GDM1 (cell line): ENCODE measurements at places on chromosomes 5 and 9.
A peak's percentile ranks its signal among the peaks of the same experiment; 100 is the strongest.

DNA sequence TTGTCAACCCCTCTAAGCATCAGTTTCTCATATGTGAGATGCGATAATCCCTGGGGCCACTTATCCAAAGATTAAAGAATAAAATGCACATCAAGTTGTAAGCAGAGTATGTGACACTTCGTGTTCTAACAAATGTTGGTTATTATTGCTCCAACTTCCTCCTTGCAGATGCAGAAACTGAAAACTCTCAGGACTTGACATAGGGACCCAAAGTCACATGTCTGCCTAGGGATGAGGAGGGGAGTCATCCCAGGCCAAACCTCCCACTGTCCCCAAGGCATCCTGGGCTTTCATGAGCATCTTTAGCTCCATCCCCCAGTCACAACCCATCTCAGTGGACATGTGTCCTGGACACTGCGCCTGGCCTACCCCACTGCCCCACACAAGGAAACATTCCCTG lies 27.5 kb upstream of the SYK start:
- no peak for DNase-seq

DNA sequence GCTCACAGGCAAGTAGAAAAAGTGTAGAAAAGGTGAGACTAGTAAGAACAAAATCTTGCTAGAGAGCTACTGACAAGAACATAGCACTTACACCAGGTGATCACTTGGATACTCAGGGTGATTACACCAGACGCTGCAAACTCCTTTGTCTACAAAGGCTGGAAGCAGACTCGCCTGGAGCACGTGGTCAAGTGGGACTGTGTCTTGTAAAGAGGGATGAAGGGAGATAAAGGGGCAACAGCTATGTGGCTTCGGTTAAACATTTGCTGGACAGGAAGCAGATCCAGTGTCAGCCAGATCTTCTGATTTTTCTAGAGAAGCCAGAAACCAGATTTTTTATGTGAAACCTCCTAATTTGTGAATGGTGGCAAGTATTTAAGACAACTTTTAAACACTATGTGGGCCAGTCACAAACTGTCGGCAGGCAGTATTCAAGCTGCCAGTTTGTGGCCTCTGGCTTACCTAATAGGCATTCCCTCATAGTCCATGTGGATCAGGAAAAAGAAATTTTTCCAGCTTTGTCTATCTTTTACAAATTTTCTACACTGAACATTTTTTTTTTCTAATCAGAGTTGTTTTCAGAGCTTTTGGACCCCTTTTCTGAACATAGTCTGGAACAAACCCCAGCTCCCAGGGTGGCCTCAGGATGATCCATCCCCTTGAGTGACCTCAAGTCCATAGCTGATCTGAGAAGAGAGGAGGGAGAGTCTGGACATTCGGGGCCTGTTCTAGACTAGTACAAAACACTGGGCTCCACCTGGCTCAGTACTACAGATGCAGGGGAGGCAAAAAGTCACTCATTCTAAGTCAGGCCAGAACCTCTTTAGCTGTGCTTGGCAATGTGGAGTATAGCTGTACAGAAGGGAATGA lies 262.9 kb downstream of the ARRDC3 start:
- no peak for DNase-seq

- DNase-seq = no peak
Observed at GRCh38 chr5:138945421-138946240, 70.5 kb upstream of the LRRTM2 start.

DNA sequence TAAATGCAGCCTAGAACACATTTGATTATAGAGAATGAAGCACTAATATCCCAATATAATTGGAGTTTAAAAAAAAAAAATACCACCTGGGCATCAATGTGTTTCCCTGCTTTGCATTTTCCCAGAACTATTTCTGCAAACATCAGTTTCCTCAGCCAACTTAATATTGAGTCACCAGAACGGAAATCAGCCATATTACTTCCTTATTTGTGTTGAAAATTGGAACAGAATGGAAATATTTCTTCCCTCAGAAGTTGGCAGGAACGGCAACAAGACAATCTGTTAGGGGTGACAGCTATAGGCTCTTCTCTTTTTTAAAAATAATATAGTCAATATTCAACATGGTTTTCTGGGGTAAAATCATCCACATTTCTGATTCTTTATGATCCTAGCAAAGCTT lies 4.0 kb downstream of the MFAP3 start:
- DNase-seq = no peak

GRCh38 chr5:145465474-145466263 lies 369.5 kb downstream of the PRELID2 start:
- no peak for DNase-seq

GRCh38 chr5:66443462-66444130 lies 152.6 kb upstream of the MAST4 start:
- DNase-seq = no peak

DNA sequence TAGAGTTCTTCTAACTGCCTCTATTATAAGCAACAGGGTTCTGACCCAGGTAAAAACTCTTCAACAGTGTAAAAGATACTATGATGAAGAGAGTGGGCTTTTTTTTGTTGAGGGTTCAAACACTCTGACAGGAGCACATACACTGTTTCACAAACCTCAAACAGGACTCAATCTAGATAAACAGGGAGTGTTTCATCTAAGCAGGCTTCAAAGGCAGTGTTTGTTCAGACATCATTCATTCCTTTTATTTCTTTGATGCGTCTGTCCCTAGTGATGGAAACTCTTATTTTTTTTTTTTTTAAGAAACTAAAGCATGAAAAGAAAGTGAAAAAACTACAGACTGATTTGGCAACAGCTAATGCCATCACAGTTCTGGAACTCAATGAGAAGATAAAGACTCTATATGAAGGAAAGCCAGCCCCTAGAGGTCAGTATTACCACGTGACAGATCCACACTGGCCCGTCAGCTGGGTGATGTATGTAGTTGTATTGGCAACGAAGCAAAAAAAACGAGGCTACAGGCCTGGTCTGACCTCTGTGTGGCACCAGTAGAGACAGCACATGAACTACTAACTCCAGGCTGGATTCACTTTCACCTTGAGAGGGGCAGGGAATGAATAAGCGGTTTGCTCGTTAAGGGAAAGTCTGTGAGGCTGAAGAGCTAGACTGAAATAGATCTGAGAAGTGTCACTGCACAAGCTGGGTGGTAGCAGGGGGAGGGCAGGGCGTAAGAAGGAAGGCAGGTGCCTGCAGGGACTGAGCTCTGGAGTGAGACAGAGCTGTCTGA lies 172.2 kb downstream of the CCDC192 start:
- peak; percentile 41 for DNase-seq

GRCh38 chr5:146076455-146076854 lies 28.9 kb downstream of the PLAC8L1 start:
- no peak for DNase-seq

DNA sequence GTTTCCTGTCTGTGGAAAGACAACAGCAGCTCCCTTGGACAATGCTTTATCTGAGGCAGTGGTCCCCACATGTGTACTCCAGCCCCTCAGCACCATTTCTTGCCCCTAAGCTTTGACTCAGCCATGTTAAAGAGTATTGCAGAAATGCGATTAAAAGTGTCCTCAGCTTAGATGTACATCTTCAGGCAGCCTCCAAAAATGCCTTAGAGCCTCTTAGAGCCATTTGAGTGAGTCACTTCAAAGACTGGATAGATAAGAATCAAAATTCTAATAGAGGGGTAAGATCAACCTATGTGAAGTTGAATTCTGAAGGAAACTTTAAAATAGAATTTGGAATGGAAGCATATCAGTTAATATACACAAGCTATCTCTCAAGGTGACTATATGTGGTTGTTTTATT lies 296.3 kb downstream of the ADAMTS6 start:
- no peak for DNase-seq

DNA sequence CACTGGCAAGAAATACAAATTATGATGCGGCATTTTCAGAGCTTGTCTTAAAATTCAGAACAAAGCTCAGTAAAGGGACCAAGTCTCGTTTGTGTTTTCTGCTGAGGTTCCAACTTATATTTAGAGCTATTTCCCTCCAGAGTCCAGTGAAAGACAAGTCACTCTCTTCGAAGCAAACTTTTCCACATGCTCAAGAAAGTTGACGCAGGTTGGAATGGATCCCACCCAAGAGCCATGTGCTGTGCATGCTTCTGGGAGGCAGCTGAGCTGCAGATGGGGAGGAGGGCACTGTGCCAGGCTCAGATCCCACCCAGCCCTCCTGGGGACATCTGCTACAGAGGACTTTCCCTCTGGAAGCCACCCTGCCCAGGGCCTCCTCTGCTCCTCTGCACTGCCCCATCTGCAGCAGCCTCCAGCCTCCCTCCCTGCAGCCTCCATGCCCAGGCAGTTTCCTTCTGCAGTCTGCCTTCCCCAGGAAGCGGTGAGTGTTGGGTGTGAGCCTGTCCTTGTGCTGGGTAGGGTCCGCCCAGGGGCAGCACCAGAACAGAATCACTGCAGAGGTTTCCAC lies 75.3 kb downstream of the COL23A1 start:
- DNase-seq = no peak

- DNase-seq = no peak
Observed at GRCh38 chr5:129125819-129126218, 31.3 kb downstream of the ISOC1 start.

- no peak for DNase-seq
Observed at GRCh38 chr5:116578676-116579075, 4.1 kb upstream of the SEMA6A start.

GRCh38 chr9:113540466-113540865 lies 76.9 kb downstream of the RGS3 start:
- no peak for DNase-seq

GRCh38 chr9:969310-970150 lies 6.9 kb upstream of the DMRT3 start:
- DNase-seq = no peak

DNA sequence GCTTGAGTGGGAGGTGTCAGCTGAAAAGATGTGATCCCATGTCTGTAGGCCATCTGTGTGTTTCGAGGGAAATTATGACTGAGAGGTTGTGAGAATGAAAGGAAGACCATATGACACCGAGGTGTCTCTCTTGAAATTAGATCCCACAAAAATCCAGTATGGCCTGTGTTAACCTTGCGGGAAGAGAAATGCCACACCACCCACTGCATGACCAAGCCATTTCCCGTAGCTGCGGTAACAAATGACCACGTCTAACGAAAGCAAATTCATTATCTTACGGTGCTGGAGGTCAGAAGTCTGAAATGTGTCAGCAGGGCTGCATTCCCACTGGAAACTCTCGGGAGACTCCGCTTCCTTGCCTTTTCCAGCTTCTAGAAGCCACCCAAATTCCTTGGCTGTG lies 11.6 kb downstream of the C9orf57 start:
- no peak for DNase-seq

DNA sequence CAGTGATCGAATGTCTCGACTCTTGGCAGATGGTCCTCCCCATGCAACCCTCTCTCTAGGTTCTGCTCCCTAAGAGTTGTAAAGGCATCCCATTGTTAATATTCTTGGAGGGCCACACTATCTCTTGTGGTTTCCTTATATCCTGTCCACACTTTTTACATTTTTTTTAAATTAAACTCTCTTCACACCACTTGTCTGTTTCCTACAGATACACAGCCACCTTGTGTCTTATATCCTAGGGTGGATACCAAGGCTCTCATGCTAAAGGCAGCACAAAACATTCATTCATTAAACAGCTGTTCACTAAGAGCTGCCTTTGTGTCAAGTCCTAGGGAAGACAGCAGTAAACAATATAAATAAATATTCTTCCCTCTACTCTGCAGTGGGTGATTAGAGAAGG lies 60.5 kb upstream of the SHISAL2B start:
- no peak for DNase-seq

GRCh38 chr5:103033696-103034095 lies 86.2 kb downstream of the GIN1 start:
- no peak for DNase-seq

- DNase-seq = no peak
Observed at GRCh38 chr5:173922527-173922926, 34.4 kb downstream of the CPEB4 start.
